ENCODE measurements at places on chromosomes 5 and 9.

DNA sequence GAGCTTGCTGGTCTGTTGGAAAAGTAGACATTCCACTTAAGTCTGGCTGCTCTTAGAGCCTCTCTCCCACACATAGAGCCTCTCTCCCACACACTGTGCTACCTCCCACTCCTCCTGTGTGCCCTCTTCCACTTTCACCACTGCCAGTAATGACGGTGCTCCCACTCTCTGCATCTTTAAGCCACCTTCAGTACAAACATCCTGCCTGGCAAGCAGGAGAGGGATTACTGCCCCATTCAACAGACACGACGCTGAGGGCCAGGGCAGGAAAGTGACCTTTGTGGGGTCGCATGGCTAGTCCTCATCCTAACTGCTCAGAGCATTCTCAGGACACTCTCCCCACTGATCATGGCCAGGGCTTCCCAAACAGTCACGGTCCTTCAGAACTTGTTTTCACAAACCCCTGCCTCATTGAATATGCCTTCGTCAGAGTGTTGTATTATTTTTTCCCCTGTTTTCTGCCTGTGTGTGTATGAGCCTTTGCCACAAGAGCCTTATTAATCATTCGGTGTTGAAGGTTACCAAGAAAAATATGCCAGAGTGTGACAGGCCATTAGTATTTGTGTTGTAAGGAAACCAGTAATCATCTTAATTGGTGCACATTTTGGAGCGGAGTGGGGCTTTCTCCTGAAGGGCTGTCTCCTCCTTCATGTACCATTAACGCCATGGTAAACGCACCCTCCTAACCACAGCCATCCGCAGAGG lies 87.1 kb upstream of the SAP30L start:
- no peak for DNase-seq

DNA sequence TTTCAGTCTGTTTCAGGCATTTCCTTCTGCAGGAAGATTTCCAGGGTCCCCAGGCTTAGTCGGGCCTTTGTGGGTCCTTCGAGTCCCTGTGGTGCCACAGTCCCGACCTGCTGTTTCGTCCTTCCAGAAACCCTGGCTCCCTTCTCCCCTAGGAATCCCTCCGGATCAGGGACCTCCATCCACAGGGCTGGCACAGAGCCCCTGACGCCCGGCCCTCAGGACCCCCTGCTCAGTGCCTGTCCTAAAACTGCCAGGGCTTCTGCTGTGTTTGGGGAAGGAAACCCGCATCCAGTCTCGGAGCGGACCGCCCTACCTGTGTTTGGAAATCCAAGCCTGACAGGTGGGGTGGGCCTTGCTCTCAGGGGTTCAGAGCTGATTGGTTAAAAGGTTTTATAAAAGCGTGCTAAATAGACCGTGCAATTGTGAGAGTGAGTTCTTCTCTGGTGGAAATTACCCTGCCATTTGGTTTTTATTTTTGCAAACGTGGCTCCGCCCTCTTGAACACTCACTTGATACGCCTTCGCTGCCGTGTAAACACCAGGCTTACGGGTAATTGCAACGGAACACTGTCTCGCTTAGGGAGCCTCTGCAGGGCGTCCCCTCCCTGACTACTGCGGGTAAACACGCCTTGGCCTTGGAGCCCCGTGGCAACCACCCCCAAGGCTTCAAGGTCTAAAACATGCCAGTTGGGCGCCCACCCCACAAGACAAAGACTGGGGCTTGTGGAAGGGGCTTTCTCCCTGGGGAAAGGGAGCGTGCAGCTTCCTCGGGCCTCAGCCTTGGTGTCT lies 121.2 kb downstream of the PHF2 start:
- DNase-seq = no peak

DNA sequence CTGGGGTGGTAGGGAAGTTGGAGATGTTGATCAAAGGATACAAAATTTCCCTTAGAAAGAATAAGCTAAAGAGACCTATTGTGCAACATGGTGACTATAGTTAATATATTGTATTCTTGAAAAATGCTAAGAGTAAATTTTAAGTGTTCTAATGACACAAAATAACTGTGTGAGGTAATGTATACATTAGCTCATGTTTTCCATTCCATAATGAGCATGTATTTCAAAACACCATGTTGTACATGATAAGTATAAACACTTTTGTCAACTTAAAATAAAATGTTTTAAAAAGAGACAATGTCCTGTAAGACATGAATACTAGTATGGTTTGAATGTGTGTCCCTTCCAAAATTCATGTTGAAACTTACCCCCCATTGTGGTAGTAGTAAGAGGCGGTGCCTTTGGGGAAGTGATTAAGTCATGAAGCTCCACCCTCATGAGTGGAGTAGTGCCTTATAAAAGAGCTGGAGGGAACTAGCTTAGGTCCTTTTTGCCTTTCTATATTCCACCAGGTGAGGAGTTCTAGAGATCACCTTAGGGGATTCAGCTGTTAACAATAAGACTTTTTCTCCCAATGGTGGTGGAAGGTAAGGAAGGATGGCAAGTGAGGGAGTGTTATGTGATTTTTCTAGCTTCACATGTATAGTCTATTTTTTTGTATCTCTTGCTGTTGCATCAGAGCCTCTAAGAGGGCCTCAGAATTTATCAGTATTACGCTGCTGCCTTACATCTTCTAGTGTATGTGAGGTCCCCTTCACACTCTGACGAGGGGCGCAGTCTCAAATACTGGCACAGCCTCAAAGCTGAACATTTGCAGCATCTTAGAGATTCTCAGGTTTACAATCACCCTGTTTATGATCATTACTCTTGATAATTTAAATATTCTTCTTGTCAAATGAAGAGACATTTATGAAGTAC lies 94.9 kb upstream of the NREP start:
- no peak for DNase-seq

DNA sequence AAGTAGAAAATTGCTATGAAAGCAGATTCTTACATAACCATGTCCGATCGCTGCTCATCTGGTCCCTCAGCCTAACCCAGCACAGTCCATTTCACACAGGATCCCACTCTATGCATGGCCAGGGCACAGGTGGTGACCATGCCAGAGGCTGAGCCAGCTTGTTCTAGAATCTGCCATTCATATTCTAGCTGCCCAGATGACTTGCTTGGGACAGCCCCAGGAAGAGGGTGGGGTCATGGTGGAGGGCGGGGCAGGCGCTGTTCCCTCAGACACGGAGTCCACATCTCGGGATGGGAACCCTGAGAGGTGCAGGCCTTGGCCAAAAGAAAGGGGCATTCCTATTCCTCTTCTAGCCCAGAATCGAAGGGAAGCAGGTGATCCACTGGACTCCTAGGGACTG lies 275.2 kb upstream of the IRX2 start:
- DNase-seq = no peak

GRCh38 chr5:108947164-108947563 lies 199.5 kb downstream of the FER start:
- no peak for DNase-seq
